ENCODE measurements at places on chromosomes 3 and 15. TPM values are rescaled to one million over a fixed set of nuclear protein-coding genes. Genes with fewer than 3 reads are reported as not detected.

SMCO1 gene
- not detected for total RNA-seq

RTP3 gene
- not detected for total RNA-seq

ERICH6 gene
- 0.41 TPM for total RNA-seq

NOX5 gene
- total RNA-seq = 0.27 TPM

NPAP1 gene
- 0.16 TPM for total RNA-seq

FMN1 gene
- total RNA-seq = 9.2 TPM

KBTBD13 gene
- not detected for total RNA-seq

COLQ gene
- total RNA-seq = 1.8 TPM

Measured in fibroblast of the aortic adventitia (primary cell).